NT2/D1 (cell line): ENCODE measurements at places on chromosomes 3 and 15.

GRCh38 chr15:39399600-39399999 is 181.3 kb upstream of the THBS1 start:
- DNase-seq, result no peak

DNA sequence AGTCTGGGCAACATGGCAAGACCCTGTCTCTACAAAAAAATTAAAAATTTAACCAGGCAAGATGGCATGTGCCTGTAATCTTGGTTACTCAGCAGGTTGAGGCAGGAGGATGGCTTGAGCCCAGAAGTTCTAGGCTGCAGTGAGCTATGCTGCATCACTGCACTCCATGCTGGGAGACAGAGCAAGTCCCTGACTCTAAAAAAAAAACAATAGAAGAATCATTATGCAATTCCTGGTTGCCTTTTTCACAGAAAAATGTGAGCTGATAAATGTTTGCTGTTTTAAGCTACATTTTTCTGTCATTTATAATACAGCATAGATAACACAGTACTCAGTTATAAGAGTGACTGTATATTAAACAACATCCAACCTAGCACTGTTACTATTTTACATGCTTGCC is 148.8 kb downstream of the SCAPER start:
- DNase-seq, result no peak

- DNase-seq, result no peak
Observed at GRCh38 chr3:86942206-86942605, 48.7 kb downstream of the VGLL3 start.

DNA sequence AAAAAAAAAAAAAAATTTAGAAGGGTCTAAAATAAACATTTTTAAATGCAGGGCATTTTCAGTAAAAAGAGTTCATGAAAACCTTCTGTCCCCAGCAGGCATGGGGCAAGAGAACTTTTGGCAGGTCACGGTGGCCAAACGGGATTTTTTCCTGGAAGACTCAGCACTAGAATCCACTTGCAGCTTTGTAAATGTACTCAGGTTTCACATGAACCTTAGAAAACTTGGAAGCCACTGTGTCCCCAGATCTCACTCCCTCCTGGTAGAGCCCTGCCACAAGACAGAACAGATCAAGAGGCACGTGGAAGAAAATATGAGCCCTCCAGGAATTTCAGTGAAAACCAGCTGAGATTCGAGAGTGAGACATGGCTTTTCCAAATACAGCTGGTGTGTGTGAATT is 2.1 kb upstream of the GNB5 start:
- no peak for DNase-seq

- DNase-seq, result peak; percentile 15
Observed at GRCh38 chr15:84034578-84035398, 200.8 kb upstream of the GOLGA6L4 start.

GRCh38 chr3:11230832-11231231 is 41.4 kb upstream of the ATG7 start:
- no peak for DNase-seq

DNA sequence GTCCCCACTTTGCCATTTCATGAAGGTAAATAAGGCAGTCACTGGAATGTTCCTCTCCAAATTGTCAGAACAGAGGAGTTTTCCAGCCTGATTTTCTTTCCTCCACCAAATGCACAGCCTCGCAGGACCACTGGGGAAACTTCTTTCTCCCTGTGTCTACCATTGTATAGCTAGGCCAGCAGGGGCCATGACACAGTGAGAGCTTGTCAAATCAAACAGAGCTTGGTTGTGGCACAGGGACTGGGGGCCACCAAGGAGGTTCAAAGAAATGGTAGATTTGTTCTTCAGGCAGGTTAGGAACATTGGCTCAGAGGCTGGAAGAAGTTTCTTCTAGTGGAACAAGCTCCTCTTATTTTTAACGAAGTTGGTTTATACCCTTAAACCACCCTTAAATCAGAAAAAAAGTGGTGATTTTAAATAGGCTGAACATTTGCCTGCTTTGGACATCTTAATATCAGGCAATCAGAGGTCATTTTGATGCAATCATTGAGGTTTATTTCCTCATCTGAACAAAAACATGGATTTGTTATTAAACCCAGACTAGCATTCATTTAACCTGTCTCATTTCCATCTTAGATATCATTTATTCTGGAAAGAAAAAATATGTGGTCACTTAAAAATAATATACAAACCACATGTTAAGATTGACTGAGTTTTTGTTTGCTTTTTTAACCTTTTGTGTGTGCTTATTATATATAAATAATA is 105.6 kb downstream of the GTPBP8 start:
- DNase-seq, result no peak

DNA sequence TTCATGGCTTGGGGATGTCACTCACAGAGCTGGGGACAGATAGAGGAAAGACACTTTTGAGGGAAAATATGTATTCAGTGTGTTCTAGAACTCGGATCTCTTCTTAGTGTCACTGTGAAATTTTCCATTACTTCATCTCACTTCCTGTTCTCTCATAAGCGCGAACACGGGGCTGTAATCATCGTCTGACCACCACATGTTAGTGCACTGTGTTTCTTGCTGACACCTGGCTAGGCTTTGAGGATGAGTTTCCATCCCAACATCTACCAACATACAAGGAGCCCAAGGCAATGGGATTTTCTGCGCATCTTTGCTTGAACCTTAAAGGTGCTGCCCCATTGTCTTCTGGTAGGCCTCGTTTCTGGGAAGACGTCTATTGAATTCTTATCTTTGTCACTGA is 84.0 kb downstream of the LIPC start:
- DNase-seq, result no peak

DNA sequence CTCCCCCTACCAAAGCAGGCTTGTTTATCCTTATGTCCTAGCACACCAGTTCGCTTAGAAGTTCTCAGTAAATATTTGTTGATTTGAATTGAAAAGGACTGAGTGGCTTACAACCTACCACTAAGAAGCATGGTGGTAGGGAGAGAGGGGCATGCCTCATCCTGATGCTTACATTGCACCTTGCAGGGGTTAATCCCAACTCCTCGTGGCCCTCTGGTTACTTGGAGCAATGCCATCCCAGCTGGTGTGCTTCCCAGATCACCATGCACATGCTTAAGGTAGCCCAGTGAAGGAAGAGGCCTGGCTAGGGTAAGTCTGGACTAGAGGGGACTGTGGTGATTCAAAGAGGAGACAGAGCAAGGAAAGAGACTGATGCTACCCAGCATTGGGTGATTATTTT is 253.3 kb downstream of the CLSTN2 start:
- DNase-seq, result no peak

- DNase-seq, result no peak
Observed at GRCh38 chr3:105618556-105618955, 250.3 kb downstream of the CBLB start.

GRCh38 chr15:27646531-27646930 is 452.6 kb downstream of the OCA2 start:
- DNase-seq, result no peak

DNA sequence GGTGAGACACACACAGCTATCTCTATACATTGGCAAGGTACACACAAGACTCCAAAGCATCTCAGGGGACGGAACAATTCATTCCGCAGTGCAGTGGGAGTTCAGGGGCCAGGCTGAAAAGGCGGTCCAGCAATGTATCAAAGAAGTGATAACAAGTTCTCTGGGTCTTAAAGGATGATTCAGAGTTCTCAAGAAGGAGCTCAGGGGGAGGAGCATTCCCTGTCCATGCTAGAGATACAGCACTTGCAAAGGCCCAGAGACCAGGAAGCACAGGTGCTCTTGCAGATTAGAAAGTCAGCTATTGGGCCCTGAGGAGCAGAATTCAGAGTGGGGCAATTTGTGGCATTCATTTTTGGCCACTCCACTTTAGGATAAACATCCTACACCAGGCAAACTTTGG is 34.9 kb downstream of the MECOM start:
- DNase-seq, result no peak

- DNase-seq, result no peak
Observed at GRCh38 chr15:95284933-95285421, 1045.5 kb upstream of the NR2F2 start.

- DNase-seq, result no peak
Observed at GRCh38 chr15:39031596-39031995, 467.0 kb upstream of the RASGRP1 start.

DNA sequence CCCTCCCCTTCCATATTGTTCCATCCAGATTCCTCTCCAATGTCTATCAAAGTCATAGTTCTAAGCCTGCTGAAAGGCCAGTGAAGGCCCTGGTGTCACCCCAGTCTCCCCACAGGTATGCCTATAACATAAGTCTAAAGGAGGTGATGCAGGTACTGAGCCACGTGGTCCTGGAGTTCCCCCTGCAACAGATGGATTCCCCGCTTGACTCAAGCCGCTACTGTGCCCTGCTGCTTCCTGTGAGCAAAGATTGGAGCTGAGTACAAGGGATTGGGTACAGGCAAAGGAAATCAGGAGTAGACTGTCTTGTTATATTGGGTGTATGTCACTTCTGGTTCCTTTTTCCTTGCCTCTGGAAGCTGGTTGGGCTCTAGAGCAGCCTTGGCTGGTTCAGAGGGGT is 8.2 kb downstream of the EIF2B5 start:
- no peak for DNase-seq

GRCh38 chr3:193605876-193606275 is 12.9 kb downstream of the OPA1 start:
- DNase-seq, result peak; percentile 60

GRCh38 chr15:68410466-68411342 is 21.3 kb downstream of the ITGA11 start:
- no peak for DNase-seq

DNA sequence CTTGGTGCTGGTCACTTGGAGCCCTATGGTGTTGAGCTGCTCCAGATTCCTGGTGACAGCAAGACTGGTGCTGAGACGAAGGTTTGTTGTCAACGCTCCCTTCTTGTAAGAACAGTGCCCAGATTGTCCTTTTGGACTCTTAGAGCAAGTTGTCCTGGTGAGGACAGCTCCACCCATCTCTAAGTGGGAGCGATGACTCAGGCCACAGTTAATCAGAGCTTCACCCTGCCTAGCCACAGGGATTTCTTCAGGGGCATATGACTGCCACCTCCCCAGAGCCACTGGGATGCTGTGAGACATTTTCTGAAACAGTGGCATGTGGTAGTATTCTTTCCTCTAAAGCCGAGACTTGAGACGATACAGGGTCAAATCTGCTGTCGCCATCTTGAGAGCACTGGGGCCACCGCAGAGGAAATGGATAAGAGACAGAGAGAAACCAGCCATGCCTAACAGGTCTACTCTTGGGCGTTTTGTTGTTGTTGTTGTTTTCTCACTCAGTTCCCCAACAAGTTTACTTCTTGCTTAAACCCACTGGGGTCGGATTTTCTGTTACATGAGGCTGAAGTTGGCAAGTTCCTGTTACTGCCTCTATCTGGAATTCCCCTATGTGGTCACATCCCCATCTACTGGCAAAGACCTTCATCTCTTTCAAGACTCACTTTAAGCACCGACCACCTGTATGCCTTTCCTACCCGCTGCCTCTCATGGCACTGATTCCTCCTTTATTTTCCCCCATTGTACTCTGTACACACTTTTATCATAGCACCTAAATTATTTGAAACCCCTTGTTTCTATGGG is 16.0 kb upstream of the PCOLCE2 start:
- no peak for DNase-seq

DNA sequence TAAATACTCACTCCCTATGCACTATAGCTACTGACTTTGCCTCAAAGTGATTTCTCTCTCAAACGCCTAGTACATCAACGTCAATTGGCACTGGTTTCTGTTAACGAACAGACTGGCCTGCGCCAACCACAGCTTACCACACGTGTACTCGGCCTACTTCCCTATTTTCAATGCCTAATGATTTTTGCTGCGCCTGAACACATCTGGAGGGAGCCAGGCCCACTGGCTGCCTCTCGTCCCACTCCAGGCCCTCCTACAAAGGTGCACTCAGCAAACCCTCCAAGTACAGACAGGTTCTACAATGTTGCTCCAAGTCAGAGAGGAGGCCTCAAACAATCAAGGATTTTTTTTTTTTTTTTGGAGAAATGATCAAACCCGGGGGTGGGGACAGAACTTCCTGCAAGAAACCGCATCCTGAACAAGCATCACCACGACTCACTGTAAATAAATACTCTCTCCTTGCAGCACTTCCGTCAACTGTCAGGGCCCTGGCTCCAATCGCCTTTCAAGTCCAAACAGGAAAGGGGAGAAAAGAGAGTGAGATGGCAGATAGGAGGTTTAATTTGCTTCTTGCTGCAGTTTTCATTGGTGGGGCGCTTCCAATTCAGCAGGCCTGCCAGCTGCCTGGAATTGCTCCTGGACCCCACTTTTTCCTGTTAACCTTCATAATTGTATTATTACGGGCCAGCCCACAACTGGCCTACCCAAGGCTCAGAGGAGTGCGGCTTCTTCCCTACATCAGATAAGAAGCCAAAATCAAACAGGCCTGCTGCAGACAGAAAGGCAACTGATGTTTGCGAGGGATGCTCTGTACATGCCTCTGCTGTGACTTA is 139.3 kb downstream of the FOXP1 start:
- DNase-seq, result no peak

DNA sequence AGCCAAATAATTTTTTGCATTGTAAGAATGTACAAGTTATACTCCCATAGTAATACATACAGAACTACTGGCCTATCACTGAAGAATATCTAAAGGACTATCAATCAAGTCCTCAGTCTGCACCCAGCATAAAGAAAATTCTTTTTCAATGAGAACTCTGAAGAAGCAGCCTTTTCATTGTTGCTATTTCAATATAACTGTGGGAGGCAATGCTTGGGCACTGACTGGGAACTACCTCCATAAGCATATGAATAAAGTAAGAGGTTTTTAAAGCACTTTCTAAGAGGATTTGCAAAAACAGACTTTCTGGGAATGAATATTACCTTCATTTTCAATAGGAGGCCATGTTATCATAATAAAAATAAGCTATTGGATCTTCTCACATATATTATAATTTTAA is 24.6 kb upstream of the NECTIN3 start:
- peak; percentile 52 for DNase-seq

DNA sequence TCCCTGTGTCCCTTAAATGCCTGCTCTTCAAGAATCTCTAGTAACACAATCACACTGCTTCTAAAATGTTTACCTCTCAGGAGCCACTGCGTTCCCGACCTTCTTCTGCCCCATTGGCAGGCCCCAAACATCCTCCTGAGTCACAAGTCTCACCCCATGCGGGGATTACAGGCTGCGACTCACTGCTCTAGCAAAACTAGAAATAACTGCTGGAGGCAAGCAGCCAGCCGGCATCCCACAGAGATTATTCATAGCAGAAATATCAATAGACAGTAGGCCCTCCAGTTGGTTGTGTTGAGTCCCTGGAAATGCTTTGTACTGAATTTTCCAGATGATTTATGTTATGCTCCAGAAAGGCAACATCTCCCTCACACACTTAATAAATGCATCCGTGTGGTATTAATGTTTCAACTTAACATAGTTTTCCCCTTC is 64.8 kb downstream of the RFTN1 start:
- DNase-seq, result peak; percentile 33

GRCh38 chr3:13424141-13424844 is 4.2 kb upstream of the NUP210 start:
- DNase-seq, result no peak
